ENCODE measurements at places on chromosomes 7 and 10.

DNA sequence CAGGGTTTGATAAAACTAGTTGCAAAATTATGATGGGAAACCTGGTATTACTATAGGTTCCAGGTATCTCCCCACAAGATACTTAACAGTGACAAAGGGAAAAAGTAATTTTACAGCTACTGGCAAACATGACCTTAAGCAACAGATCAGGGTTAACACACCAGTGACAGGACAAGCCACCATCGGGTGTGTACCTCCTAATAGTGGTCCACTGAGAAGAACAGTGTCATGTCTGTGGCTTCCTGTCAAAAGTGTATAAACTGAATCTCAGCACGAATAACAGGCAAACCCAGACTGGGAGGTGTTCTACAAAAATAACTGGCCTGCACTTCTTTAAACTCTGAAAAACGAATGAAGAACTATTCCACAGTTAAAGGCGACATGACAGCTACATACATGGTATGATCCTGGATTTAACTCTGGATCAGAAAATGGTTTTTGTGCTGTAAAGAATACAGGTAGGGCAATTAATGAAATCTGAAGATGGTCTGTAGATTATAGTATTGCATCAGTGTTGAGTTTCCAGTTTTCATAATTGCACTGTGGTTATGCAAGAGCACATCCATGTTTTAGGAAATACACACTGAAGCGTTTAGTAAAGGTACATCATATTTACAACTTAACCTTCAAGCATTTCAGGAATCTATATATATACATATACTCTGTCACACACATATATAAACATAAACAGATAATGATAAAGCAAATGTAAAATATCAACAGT, 32.0 kb upstream of the ARMS2 start:
- DNase-seq: peak; percentile 15

DNA sequence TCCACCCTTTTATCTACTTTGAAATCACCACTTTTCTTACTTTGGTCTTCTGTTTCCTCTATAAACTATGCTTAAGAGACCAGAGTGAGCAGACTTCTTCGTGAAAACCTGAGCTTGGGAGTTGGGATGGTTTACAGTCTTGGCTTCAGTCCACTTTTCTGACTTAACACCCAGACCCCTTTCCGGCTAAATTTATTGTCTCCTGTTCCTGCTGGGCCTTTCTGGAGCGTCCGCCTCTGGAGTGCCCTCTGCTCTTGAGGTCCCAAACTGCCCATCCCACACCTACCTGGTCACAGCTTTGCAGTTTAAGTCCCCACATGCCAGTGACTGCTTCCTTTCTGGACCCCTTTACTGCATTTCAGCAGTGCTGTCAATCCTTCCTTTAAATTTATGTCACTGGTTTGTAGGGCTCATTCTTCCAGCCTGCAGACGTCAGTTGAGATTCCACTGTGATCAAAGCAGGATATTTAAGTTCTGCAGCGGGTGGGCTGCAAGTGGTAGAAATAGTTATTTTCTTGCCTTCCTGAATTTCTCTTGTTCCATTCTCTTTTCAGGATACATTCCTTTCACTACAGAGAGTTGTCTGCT, 80.3 kb downstream of the KAT6B start:
- no peak for DNase-seq

- no peak for DNase-seq
Observed at GRCh38 chr7:92292981-92293380, 47.2 kb downstream of the ANKIB1 start.

DNA sequence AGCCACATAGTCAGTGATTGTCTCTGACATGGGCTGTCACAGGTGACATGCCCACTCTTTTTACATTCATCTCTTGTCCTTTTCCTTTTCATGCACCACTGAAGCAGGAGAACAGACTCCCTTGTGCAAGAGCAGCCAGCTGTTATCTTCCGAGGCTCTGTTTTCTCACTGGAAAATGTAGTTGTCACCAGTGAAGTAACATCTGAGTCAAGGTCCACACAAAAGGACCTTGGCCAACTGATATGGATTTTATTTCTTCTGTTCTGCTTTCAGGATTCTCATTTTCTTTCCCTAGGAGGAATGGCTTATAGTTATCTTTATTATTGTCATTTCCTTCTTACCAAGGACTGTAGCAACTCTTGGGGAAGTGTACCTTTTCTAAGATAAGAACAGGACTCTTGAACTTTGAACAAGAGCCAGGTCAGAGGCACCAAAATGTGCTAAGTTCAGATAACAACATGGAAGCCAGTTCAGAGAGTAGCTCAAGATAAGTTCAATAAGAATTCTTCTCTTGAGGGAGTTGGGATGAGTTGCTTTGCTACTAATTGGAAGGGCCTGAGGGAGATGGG, 22.7 kb downstream of the AVPI1 start:
- DNase-seq: no peak

GRCh38 chr10:102819054-102819453, 18.2 kb downstream of the CYP17A1 start:
- peak; percentile 60 for DNase-seq

DNA sequence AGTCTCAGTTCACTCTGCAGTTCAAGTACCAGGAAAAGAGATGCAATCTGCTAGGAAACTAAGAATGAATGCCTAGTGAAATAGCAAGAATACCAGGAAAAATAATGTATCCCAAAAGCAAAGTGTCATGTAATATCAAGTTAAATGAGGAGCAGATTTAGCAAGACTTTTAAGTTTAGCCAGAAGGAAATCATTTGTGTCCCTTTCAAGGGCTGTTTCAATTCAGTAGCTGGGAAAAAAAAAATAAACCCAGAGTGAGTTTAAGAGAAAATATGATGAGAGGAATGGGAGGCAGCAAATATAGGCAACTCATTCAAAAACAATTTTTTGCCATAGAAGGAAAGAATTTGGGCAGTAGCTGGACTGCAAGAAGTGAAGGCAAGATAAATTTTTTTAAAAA, 135.8 kb downstream of the DGKB start:
- DNase-seq: no peak

All from CD4-positive, alpha-beta T cell treated with Interferon gamma for 1 hour (primary cell).